ENCODE measurements at places on chromosomes 12 and 14. TPM values are rescaled to one million over a fixed set of nuclear protein-coding genes. Genes with fewer than 3 reads are reported as not detected.

The ACVRL1 gene
- polyA plus RNA-seq = 21.4 TPM

The GPRC5D gene
- 1.1 TPM for polyA plus RNA-seq

The SYNE3 gene
- polyA plus RNA-seq = 6.1 TPM

The SLC24A4 gene
- 0.29 TPM for polyA plus RNA-seq

The RFX4 gene
- polyA plus RNA-seq = not detected

The GOLGA5 gene
- 52.4 TPM for polyA plus RNA-seq

The PRB2 gene
- not detected for polyA plus RNA-seq

The PPP1R1A gene
- polyA plus RNA-seq = 48.8 TPM

The CCDC38 gene
- 0.63 TPM for polyA plus RNA-seq

The AKAP5 gene
- polyA plus RNA-seq = 1.4 TPM

The FAM186B gene
- polyA plus RNA-seq = 0.86 TPM

The RASSF9 gene
- 18.7 TPM for polyA plus RNA-seq

The PTPRR gene
- 0.36 TPM for polyA plus RNA-seq

The CINP gene
- 32.9 TPM for polyA plus RNA-seq

The ADCY4 gene
- polyA plus RNA-seq = 23.3 TPM

The PLEKHD1 gene
- polyA plus RNA-seq = 0.31 TPM

The HCAR2 gene
- polyA plus RNA-seq = 0.33 TPM

The GPR137C gene
- polyA plus RNA-seq = 6.4 TPM

The ACYP1 gene
- 25.5 TPM for polyA plus RNA-seq
